ENCODE measurements at places on chromosomes 7 and 10.

GRCh38 chr10:30036341-30036740 lies 23.0 kb downstream of the JCAD start:
- DNase-seq = no peak

DNA sequence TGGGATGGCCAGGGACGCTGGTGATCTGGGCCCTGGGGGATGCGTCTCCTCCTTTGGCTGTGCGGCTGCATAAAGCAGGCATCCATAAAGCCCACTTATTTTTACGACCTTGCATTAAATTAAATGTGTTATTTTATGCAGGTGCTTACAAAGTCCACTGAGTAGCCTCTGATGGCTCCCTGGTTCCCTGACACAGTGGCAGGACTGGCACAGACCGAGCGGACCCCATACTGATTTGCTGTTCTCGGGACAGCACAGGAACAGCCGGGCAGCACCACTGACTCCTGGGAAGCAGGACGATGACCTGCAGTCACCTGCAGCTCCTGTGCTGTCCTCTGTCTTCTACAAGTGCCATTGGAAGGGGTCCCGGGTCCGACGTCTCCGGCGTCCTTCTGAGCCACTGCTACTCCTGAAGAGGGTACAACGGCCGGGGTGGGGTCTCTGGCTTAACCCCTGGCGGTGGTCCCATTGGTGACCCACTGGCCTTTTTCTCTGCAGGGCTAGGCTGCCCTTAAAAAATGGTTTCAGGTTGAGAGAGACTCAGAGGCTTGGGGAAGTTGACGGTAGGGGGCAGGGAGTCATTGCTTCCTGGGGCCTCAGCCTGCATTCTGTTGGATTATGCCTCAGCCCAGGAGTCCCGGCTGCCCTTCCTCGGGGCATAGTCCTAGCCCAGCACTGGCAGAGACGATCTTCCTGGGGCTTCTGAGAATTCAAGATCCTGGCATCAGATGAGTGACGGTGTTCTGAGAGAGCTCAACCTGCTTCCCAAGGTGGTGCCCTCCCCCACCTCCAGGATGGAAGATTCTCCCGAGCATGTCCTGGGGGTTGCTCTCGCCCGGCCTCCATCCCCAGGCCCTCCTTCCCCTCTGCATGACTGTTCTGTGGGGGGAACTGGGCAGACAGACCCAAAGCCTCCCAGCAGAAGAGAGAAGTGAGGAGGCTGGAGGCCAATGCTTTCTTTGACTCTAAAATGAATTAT lies 330.1 kb downstream of the ADARB2 start:
- DNase-seq = no peak

GRCh38 chr10:125092564-125093031 lies 67.8 kb downstream of the CTBP2 start:
- no peak for DNase-seq

DNA sequence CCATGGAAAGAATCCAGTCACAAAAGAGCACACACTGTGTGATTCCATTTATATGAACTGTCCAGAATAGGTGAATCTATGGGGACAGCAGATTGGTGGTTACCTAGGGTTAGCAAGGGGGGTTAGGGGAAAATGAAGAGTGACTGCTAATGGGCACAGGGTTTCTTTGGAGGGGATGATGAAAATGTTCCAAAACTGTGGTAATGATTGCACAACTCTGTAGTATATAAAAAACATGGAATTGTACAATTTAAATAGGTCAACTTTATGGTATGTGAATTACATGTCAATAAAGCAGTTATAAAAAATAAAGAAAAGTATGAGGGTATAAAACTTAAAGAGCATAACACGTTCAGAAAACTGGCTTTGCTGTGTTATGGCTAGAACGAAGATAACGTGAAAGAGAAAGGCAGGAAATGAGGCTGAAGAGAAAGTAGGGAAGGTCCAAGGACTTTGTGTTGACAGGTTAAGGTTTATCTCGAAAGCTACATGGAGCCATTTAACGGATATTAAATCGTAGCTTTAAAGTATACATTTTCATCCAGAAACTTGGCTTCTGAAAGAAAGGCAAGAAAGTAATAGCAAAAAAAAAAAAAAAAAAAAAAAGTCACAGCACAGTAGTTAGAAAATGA lies 26.4 kb upstream of the MSS51 start:
- DNase-seq = no peak

DNA sequence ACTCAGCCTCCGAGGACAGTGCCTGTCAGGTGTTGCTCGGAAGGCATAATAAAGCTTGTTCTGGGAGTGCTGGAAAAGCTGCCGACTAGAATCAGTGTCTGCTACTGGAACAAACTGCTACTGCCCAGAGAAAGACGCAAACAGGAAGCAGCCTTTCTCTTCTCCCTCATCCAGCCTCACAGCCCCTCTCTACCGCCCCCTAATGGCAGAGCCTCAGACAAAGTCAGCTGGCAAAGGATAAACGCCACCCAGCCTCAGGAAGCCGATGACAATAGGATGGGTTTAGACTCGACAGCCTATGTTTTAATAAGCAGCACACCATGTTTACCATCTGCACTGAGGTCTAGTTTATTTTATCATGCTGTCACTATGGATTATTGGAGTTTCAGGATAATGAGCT lies 169.5 kb upstream of the LYZL1 start:
- no peak for DNase-seq

DNA sequence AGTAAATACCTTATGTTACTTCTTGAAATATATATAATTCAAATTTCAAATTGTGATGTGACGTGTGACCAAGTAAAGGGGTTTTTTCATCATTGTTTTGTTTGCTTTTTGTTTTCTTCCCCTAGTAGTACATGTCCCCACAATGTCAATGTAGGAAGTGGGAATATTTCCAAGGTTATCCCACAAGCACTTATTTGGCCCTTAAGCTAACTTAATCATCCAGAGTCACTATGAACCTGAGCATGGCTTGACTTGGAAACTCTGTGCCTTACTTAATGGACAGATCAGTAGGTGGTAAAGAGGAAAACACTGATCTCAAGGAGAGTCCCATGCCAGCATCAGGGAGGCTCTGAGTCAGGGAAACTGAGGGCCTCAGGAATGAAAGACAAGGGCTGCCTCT lies 569.3 kb upstream of the IGFBP3 start:
- DNase-seq = no peak

DNA sequence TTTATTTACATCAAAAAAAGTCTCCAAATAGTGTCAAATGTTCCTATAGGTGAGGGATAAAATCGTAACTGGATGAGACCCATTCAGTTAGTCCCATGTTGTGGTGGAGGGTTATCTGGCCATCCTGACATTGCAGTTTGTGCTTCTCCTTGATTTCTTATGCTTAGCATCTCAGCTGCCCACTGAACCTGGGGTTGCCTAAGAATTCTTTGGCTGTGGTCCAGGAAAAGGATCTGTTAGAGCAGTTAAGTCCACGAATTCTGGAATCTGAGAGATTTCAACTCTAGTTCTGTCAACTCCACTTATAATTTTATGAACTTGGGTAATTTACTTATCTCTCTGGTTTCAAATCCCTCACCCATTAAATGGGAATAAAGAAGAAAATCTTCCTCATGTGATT lies 1673.4 kb downstream of the REEP3 start:
- DNase-seq = no peak

DNA sequence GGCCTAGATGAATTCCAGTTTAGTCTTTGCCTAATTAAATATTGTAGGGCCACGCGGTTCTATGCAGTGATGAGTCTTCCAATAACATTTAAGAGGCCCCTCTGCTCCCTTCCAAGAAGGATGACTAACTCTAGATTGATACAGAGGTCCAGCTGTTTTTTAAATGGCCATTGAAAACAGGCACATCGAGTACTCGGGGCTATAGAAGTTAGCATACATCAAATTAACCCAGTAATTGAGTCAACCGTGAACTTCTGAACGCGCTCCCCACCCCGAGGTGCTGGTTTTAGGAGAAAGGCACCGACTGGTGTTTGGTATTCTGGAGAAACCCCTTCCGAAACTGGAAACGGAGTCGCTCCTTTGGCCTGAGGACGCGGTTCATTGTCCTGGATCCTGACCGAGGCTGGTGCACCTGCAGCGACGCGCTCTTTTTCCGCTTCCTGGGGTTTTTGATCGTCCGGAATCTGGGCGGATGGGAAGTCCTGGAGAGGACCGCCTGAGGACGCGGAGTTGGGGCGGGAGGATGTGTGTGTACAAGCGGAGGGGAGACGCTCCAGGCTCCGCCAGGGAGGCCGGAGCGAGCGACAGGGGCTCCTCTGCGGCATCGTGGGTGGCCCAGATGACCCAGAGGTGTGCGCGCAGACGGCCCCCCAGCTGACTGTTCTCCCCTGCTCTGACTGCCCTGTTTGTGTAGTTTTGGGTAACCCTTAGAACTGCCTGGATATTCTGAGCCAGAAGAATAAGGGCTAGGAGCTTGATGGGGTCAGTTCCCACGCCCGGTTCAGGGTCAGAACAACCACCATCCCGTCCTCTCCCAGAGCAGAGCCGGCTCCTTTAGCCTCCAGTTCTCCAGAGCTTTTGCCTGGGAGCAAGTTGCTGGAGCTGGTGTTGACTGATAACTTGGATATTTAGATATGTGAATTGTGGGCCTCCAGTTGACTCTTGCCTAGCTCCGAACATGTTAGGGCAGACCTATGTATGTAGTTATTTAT lies 711 bp downstream of the FAM221A start:
- no peak for DNase-seq

GRCh38 chr7:23216021-23216420 lies 30.6 kb upstream of the GPNMB start:
- DNase-seq = no peak
